Cardiac septum (tissue), 1 donor: ENCODE measurements at places on chromosomes 13 and 19. TPM values are rescaled to one million over a fixed set of nuclear protein-coding genes. Genes with fewer than 3 reads are reported as not detected.

VMAC gene
- 2.4 TPM for total RNA-seq

KLC3 gene
- total RNA-seq = not detected

GPR12 gene
- total RNA-seq = not detected

PEG3 gene
- 7.2 TPM for total RNA-seq

KIR2DL4 gene
- total RNA-seq = not detected

KIR3DL2 gene
- total RNA-seq = not detected

PTGIR gene
- total RNA-seq = 8.6 TPM

PTPRH gene
- total RNA-seq = 3.7 TPM

RASAL3 gene
- 1.7 TPM for total RNA-seq

LILRB1 gene
- 1.5 TPM for total RNA-seq

ZSCAN22 gene
- total RNA-seq = 2.1 TPM

ZNF814 gene
- 5.4 TPM for total RNA-seq

DNA sequence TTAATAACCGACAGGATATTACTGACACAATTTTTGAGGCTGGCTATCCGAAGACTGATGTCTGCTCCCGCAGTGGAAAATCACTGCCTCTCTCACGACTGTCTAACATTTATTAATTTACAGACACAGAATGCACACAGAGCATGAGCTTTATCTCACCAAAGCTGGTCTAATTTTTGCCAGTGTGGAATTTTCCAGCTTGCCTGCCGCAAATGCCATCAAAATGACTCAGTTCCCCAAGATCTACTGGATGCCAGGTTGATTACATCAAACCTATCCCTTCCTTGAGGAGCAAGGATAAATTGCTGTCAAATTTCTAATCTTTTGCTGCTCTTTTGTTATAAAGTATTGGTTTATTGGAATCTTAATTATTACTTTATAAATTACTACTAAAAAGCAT lies 1775.1 kb upstream of the PCDH20 start:
- no peak for DNase-seq

- no peak for DNase-seq
Measured at GRCh38 chr19:2416321-2417097, 10.9 kb downstream of the TIMM13 start.

DNA sequence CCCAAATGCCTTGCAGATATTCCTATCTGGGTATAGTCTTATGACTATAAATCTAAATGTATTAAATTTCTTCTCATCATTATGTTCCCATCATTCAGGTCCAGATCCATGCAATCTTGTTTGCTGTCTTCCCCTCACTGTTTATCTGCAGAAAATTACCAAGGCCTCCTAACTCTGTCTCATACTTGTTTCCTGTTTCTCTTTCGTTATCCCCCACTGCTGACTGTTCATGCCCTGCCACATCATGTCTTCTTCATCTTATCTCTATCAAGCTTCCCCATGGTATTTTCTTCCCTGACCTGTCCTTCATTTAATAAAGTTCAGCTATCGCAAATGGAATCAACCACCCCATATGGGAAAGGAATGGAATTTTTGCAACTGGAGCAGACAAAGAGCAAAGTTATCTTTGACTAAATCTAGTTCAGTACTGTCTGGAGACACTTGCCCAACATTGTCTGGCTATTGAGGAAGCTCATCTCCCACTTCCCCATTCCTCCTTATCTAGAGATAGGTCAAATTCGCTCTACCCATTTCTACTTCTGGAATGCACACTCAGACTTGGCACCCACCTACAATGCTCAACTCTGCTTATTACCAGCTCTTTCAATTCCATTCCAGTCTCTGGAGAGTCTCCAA lies 1358.1 kb downstream of the EFNB2 start:
- no peak for DNase-seq

GRCh38 chr19:45477186-45477585 lies 9.4 kb downstream of the FOSB start:
- no peak for DNase-seq

- no peak for DNase-seq
Measured at GRCh38 chr19:19429361-19429760, 23.9 kb downstream of the GATAD2A start.

- DNase-seq = peak; percentile 93
Measured at GRCh38 chr19:49929121-49929610, at the start of the genes ATF5 and NUP62. Gene ATF5, plus strand, starts transcription at chr19:49929205. Its CDS starts 1,646 bp downstream, at chr19:49930851. Gene NUP62, minus strand, starts transcription at chr19:49929504. Its CDS starts 19,697 bp downstream, at chr19:49909807.

GRCh38 chr13:37360556-37360955 lies 238.0 kb downstream of the POSTN start:
- DNase-seq = no peak

DNA sequence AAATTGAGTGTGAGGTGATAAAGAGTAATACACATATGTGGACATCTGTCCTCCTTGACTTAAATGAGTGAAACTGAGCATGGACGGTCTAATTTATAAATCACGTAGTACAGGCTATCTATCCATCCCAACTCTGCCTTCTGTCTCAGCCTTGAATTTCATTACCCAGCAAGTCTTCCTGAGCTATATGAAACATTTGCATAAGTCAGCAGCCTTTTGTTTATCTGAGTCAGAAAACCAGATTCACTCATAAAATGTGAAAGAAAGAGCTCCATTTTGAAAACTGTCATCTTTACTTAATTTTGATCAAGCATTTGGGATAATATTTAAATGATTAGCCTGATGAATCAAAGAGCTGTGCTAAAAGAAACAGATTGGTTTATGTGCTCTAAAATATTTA lies 197.9 kb downstream of the LHFPL6 start:
- DNase-seq = no peak

DNA sequence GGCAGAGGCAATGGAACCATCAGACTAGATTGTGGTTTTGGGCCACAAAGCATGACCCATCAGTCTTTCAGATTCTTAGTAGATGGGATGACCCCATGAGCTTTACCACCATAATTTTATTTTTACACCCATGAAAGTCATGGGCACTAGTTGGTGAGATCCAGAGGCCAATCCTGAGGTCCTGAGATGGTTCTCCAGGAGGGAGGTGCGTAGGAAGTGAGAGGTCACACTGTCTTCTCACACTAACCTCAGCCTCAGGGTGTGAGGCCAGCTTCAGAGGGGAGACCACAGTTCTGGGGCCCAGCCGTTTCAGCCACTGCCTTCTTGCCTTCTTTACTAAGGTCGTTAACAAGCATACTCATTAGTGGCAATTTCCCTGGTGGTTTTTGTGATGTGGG lies 106.4 kb downstream of the AKAP11 start:
- DNase-seq = no peak

GRCh38 chr19:38806371-38806770 lies 6.4 kb downstream of the LGALS4 start:
- no peak for DNase-seq

DNA sequence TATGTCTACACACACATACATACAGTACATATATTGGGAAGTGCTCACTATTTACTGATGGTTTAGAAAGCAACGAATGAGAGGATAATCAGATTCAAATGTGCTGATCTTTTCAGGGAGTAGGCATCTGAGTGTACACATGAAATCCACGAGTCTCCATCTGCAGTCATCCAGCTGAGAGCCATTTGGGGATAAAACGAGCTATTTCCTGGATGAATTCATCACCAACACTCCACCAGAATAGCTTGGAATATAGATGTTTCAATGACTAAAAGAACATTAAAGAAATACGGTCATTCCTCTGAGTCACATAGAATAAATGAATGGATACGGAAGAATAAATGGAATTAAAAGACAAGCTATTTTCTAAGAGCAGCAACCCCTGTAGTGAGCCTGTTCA lies 721.6 kb upstream of the ARGLU1 start:
- no peak for DNase-seq

DNA sequence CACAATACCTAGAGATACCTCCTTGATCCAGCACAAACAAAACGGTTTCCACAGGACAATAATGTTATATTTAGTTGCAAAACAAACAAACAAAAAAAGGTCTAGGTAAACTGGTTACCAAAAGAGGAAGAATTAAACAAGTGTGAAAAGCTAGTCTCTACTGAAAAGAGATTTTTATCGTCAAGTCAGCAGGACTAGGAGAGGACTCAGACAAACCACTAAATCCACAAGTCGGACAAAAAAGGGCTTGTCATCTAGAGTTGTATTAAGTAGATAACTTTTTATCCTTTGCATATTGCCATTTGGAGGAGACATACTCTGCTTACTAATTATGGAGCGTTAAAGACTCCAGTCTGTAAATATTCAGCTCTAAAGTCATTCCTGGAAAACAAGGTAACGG lies 9.9 kb upstream of the KPNA3 start:
- no peak for DNase-seq

DNA sequence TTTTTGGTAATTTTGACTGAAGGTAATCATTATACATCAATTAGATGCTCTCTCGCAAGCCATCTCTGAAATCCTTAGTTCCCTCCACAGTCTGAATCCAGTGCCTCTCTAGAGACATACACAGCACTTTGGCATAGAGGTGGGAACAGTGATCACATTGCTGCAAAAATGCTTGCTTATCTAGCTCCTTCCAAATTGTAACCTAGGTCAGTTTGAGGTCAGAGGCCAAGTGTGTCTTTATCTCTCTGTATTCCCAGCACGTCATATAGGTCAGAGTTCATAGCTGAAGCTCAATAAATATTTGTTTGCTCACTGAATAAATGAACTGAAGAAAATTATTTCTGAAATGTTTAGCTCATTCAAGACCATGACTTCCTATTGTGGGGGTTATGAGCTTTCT lies 462.5 kb downstream of the DIAPH3 start:
- DNase-seq = no peak

GRCh38 chr13:114115191-114115671 lies 17.2 kb downstream of the RASA3 start:
- no peak for DNase-seq

GRCh38 chr13:50073340-50073739 lies 58.1 kb downstream of the KCNRG start:
- DNase-seq = no peak

- DNase-seq = peak; percentile 88
Measured at GRCh38 chr19:1445185-1445931, 4.6 kb upstream of the APC2 start.

- DNase-seq = no peak
Measured at GRCh38 chr13:81293594-81294164, 952.8 kb upstream of the SPRY2 start.

DNA sequence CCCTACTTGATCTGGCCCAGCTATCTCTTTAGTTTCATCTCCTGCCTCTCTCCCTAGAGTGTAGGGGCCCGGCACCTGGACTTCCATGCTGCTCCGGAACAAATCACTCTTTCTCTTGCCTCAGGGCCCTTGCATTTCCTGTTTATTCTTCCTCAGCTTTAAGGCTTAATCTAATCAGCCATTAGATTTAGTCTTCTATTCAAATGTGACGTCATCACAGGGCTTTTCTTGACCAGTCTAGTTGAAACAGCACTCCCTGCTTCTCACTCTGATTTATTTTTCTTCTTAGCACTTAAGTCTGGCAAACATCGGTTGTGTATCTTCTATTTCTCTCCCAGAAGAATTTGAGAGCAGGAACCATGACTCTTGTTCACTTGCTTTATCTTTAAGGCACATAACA lies 564.1 kb downstream of the EFNB2 start:
- DNase-seq = no peak

DNA sequence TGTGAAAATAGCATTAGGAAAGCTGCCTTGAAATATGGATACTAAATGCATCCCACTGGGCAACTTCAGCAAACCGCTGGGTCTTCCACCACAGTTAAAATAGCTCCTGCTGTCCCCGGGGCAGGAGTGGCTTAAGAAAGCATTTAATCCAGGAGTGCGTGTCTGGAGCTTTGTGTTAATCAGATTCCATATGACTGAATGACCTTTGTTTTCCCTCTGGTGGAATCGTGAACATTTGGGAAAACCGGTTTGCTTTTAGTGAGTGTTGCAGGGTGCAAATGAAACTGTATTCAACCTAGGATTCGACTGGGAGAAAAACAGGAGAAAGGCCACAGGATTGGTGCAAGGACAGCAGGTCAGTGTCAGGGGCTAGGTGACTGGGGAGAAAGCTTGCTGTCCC lies 237.6 kb upstream of the MAB21L1 start:
- DNase-seq = no peak

DNA sequence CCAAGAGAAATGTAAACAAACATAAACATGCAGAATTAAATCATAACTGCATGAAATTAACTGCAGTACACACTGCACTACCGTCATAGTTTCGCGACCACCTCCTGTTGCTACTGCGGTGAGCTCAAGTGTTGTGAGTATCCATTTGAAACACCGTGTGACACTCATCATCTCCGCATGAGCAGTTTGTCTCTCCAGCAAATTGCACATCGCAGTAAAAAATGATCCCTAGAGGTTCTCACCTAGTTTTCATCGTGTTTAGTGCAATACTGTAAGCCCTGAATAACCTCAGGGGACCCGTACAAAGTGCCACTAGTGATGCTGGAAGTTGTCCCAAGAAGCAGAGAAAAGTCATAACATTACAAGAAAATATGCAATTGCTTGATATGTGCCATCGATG lies 147.7 kb downstream of the DPF1 start:
- no peak for DNase-seq

DNA sequence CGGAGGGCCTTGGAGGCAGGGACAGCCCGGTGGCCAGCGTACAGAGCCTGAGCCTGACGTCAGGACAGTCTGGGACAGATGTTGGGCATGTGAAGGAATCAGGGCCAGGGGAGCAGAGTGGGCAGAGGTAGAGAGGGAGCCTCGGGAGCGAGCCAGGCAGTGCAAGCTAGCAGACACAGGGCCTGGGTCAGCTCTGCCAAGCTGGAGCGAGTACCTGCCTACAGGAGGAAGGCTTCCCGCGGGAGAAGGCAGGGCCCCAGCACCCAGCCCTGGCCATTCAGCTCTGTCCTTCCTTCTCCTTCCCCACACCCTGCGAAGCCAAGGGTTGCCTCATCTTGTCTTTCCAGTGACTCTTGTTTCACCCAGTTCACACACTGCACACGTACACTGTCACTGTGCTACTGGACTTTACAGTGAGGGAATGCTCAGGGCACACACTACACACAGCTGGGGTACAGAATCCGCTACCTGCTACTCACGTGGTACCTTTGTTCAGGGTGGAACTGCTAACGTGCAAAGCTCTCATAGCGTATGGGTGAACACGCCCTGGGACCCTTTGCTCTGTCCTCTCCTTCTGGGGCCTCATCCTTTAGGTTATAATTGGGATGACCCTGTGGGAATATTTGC lies 9.8 kb upstream of the C1QTNF9 start:
- DNase-seq = no peak

DNA sequence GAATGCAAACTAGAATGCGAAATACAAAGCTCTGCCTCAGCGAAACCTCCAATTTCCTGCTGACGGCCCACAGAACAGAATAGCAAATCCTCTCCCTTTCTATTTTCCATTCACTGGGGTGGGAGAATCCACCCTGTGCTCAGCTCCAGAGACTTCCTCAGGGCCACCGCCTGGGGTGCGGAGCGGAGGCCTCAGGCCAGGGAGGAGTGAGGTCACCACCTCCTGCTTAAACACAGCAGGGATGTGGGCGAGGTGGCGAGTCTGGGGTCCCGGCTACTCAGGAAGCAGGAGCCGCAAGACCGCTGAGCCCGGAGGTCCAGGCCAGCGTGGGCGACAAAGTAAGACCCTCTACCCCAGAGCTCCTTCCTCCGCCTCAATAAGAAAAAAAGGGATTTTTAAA lies 666 bp upstream of the ZNF320 start:
- no peak for DNase-seq

GRCh38 chr13:110643768-110644421 lies 28.6 kb downstream of the NAXD start:
- DNase-seq = no peak

- no peak for DNase-seq
Measured at GRCh38 chr19:30651066-30651465, 278.9 kb downstream of the ZNF536 start.
